ENCODE measurements at places on chromosomes 3 and 15. TPM values are rescaled to one million over a fixed set of nuclear protein-coding genes. Genes with fewer than 3 reads are reported as not detected.

DNA sequence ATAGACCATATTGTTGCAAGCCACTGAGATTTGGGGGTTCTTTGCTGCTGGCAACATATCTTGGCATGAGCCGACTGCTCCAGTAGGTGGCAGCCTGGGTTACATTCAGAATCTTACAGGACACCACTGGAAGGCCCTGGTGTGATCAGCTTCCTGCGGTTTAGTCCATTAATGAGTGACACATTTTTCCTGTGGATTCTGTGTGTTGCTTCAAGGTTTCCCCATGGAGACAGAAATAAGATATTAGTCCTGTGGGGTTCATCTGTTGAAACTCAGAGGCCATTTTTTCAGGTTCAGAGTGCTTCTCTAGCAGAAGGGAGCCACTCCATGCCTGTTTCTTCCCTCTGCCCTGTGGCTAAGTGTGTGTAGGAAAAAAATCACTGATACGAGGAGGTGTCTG lies 116.2 kb downstream of the MFSD1 start:
- DNase-seq, result peak; percentile 22

GRCh38 chr3:149270180-149270579 lies 48.6 kb upstream of the CP start:
- DNase-seq, result no peak

- no peak for DNase-seq
These were observed 1.5 kb downstream of the GRM2 start for GRCh38 chr3:51708216-51708845.

- no peak for DNase-seq
These were observed 26.4 kb upstream of the TMEM115 start for GRCh38 chr3:50385754-50386153.

BFSP2 gene
- not detected for total RNA-seq

CAND2 gene
- total RNA-seq, result 3.7 TPM

- DNase-seq, result no peak
These were observed 11.3 kb downstream of the TBC1D2B start for GRCh38 chr15:78065973-78066946.

GRCh38 chr3:135125171-135125801 lies 330.2 kb downstream of the EPHB1 start:
- DNase-seq, result peak; percentile 23

ZNF860 gene
- total RNA-seq, result 0.34 TPM

- DNase-seq, result no peak
These were observed 224.5 kb downstream of the XXYLT1 start for GRCh38 chr3:195046441-195046840.

PLSCR2 gene
- not detected for total RNA-seq

DNA sequence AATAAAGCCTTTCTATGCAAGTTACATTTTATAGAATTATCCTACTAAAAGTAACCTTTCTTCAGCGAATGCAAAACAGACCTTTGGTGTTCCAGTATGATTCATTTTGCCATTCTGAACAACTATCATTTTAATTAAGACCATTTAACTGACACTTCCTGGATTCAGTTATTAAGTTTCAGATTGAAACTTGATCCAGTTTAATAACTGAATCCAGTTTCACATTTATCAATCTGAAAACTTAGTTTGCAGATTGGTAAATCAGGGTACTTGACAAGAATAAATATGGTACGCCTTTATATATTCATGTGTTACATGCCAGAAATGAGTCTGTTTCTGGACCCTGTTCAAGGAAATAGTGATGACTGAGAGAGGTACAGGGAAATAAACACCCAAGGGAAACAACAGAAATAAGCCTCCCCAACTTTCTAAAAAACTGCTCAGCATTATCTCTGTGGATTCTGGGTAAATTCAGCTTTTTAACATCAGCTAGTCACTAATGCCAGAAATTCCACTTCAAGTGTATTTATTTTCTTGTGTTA lies 23.3 kb upstream of the NFKBIZ start:
- DNase-seq, result no peak

DNA sequence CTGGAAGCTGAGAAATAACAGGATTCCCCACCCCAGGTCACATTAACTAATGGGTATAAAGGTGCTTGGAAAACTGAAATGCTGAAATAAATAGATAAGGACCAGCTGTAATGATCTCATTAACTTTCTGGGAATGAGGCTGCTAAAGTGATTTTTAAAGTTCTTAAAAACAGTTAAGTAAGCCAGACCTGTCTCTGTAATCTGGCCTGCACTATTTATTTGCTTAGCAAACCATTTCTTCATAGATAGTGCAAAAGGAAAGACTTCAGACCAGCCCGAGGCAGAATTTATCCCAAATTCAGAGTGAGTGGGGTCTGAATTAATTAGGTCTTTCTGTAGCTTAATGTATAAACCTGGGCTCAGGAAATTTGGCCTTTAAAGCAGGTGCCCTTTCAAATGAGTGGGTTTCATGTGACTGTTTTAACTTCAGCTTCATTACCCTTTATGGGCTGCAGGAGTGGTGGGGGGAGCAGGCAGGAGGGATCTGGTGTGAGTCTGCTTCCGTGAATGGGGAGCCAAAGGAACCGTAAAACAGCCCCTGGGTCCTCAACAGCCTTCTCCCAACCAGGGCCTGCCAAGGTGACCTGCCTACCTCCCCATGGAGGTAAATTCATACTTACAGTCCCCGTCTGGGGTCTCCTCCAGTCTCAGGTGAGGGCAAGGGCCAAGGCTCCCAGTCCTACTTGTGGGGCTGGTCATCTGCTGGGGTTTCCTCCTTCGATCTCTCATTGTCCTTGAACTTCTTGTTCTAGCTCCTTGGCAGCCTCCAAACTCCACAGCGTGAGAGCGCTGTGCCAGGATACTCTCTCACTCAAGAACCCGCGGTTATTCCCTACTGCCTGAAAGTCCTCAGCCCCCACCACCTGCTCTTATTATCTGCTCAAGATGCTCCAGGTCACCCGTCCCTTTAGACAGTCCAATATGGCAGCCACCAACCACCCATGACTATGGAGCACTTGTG lies 31.2 kb downstream of the MAGEF1 start:
- no peak for DNase-seq
